Cardiac muscle cell (in vitro differentiated cells and primary cell): ENCODE measurements at places on chromosomes 5 and 9.

DNA sequence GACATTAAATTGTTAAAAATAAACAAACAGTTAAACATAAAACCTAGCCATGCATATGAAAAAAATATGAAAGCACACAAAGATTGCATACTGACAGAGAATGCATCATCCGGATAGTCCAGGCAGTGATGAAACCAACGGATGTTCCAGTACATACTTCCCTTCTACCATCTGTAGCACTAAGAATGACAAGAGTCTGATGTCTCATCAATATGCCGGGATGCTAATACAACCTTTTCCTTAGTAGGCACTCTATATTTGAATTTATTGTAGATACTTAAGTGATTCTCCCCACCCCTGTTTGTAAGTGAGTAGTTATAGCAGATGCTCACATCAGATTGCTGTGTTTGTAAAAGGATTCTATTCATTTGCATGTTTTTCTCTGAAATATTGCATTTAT is 571.2 kb upstream of the WWC1 start:
- no peak for DNase-seq

GRCh38 chr9:79985264-79985663 is 413.5 kb downstream of the TLE4 start:
- no peak for DNase-seq

- no peak for DNase-seq
Observed at GRCh38 chr9:116599342-116599884, 87.7 kb upstream of the TRIM32 start.

DNA sequence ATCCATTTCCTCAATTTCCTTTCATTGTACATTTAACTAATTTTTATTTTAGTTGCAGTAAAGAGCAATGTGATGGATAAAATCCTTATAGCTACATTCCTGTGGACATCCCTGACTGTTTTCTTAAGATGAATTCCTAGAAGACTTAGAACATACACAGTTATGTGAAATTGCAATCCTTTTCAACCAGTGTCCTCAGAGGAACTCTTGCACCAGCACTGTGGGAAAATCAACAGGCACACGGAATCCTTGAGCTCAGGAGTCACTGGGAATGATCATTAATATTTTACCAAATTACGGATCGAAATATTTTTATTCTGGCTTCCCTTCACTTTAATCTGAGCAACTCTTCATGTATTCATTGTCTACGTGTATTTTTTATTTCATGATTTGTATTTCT is 901.9 kb upstream of the WWC1 start:
- DNase-seq = no peak

GRCh38 chr5:166074582-166075481 is 2216.6 kb upstream of the WWC1 start:
- DNase-seq = no peak

DNA sequence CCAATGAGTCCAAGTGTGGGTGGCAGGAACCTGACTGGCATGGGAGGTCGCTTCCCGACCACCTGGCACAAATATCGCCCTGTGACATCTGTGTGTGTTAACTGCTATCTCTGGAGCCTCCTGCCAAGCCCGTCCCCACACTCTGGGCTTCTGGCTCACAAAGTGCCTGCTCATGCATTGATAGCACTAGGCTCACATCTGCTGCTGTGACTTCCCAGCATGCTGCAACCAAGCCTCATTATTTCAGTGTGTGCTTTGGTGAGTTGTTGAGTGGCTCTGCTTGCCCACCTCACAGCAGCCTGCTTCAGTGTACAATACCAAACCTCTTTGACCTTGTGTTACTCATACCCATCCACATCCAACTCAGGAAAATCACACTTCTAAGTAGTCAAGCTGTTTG is 139.8 kb downstream of the APBA1 start:
- no peak for DNase-seq

DNA sequence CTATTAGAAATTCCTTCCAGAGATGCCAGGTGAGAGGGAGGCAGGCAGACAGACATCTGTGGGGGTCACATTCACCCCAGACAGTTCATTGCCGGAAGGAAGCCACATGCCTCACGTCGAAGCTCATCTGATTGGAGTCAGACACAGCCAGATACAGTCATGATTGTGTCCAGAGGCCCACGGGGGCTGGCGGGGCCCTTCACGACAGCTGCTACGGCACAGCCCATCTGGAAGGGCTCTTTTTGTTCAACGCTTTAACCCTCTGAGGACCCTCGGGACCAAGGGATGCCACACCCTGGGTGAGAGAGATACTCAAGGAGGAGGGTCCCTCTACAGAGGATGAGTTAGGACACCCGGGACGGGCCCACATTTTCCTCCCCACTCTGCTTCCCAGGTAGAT is 31.9 kb upstream of the GABRP start:
- DNase-seq = no peak

- peak; percentile 45 for DNase-seq
Observed at GRCh38 chr5:172150514-172151425, 37.3 kb downstream of the STK10 start.

DNA sequence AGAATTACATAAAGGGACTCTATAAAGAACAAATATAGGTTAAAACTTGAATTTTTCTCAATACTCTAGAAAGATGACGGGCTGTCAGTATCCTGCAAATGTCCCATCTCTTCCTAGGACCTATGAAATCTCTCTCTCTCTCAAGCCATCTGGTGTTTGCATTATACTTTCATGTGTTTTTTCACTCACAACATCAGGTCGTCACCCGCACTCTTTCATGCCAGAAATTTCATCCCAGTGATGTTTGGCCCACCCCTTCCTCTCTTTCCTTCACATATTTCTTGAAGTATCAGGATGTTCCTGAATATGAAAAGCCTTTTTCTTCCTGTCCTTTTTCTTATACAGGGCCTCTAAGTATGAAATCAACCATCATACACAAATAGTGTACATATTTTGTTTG is 63.3 kb upstream of the GAS1 start:
- no peak for DNase-seq

GRCh38 chr9:23638011-23638410 is 188.0 kb downstream of the ELAVL2 start:
- no peak for DNase-seq

DNA sequence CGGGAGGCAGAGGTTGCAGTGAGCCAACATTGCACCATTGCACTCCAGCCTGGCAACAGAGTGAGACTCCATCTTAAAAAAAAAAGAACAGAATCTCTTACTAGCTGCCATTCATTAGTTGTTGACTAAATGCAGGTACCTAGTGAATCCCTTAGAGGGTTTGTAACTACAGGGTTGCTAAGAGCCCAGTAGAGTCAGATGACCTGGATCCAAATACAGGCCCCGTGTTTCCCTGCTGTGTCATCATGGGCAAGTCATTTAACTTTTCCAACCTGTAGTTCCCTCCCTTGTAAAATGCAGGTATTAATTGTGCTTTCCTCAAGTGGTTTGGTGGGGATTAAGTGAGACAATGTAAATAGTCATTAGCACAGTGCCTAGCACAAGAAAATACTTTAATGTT is 32.8 kb downstream of the PLAC8L1 start:
- no peak for DNase-seq

- peak; percentile 61 for DNase-seq
Observed at GRCh38 chr9:127525401-127526188, 74.3 kb downstream of the LRSAM1 start.

GRCh38 chr9:70491426-70492318 is 77.2 kb upstream of the KLF9 start:
- DNase-seq = peak; percentile 68

DNA sequence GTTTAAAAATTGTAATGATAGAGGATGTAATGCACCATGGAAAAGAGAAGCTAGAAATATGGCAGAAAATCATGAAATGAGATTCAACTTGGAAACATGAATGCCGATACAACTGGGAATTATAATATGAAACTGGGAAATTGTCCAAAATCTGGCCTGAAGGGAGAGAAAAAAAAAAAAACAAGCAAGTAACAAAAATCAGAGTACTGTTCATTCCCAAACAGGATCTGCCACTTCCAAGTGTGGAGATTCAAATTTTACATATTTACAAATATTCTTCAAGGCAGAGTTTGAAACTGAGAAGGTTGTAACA is 56.6 kb upstream of the MOCS2 start:
- no peak for DNase-seq

GRCh38 chr5:87300744-87301143 is 33.1 kb downstream of the RASA1 start:
- no peak for DNase-seq

GRCh38 chr5:92886751-92887150 is 694.3 kb downstream of the NR2F1-AS1 start:
- no peak for DNase-seq

- DNase-seq = peak; percentile 70
Observed at GRCh38 chr5:134184155-134185135, 7.7 kb upstream of the SKP1 start.

DNA sequence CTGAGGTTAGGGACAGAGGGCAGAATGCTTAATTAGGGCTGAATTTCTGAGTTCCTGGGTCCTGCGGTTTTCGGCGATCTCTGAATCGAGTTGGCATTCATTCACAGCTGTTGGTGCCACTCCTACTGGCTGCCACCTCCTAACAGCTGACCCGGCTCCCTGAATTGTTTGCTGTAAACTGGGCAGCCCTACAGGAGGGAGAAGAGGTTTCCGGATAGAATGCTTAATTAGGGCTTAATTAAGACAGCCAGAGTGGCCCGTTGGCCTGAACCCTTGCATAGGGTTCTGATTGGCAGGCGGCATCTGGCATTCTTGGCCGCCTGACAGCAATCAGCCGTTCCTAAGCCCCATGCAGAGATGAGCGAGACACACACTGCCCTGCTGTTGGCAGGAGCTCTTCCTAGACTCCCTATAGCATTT is 25.7 kb downstream of the FRMPD1 start:
- no peak for DNase-seq

DNA sequence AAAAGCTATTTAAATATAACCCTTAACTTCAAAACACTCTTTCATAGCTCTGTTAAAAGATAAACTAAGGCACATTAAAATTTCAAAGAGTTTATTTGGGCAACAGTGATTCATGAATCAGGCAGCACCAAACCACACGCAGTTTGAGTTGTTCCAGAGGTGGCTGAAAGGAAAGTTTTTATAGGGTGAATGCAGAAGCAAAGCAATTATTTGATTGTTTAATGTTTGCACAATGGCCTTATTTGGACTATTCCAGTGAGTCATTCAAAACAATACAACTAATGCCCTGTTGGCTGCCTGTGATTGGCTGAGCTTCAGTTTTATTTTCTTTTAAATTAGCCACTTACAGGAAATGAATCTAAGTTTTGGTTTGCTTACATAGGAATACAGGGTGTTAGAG is 125.3 kb downstream of the CEP120 start:
- no peak for DNase-seq

- DNase-seq = no peak
Observed at GRCh38 chr9:10052181-10052580, 560.6 kb downstream of the PTPRD start.

GRCh38 chr5:13653709-13654108 is 290.8 kb downstream of the DNAH5 start:
- no peak for DNase-seq

DNA sequence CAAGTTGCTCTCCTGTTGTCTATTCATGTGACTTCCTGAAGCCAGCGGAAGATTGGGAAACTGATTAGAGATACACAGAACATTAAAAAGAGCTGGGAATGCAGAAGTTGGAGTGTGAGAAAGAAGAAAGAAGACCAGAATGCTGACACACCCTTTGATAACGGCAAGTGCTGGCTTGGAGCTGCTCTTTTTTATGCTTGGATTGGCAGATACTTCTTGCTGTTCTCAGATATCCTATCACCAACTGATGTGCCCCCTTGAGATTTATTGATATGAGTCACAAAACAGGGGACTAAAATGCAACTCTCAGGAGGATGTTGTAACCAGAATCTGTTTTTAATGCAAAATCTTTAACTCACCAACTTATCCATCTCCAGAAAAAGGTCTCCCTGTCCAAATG is 56.0 kb upstream of the ASTN2 start:
- no peak for DNase-seq

GRCh38 chr5:80198399-80198798 is 57.4 kb downstream of the SERINC5 start:
- no peak for DNase-seq

- DNase-seq = no peak
Observed at GRCh38 chr5:146993876-146994530, 115.4 kb upstream of the PPP2R2B start.

GRCh38 chr9:76624391-76625048 is 139.7 kb upstream of the PCA3 start:
- DNase-seq = no peak

DNA sequence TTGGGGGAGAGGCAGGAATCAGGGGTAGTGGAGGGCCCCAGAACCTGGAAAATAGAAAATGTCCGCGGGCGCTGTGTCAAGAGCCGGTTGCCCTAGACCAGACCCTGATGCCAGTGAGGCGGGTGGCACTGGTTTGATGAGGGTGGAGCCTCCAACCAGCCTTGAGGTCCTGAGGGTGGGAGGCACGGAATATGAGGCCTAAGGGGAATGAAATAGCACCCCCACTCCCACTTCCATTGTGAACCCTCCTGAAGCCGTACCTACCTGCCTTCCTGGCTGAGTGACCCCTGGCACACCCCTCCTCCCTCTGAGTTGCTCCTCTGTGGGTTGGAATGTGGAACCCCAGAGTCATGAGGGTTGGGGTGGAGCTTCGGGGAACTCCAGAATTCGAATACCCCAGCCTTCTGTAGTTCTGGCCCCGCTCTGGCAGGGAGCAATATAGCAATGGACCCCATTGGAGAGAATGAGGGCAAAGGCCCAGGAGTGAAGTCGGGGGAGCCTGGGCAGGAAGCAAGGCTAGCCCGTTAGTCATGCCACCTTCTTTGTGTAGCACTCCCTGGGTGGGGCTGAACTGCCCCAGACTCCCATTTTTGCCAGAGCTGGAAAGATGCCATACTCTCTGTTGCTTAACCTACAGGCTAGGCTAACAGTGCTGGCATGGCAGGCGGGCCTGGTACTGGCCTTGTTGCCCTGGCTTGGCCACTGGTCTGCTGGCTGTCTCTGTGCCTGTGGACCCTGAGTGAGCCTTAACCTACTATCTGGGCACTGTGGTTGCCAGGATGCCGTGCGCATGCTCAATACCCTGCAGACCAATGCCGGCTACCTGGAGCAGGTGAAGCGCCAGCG is 1.0 kb downstream of the FPGS start:
- peak; percentile 45 for DNase-seq
